Heart left ventricle (tissue), 16 donors: ENCODE measurements at places on chromosomes 2 and 18.

DNA sequence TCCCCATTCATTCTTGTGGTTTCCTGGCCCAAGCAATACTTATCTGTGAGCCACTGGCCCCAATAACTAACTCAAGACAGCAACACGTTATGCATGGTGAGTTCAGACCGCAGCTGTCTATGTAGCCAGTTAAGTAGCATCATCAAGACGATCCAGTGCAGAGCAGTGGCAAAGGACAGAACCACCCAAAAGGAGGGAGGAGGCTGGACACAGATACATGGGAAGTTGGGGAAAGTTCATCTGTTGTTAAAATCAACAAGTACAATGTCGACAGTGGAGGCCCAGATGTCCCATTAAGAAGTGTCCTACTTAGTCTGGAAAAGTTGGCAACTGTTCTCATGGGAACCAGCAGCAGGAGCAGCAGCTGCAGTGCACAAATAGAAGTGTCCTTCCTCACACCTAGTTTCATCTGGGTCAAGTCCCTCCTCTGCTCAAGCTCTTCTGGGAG is 106.9 kb upstream of the THOC1 start:
- DNase-seq, result no peak

DNA sequence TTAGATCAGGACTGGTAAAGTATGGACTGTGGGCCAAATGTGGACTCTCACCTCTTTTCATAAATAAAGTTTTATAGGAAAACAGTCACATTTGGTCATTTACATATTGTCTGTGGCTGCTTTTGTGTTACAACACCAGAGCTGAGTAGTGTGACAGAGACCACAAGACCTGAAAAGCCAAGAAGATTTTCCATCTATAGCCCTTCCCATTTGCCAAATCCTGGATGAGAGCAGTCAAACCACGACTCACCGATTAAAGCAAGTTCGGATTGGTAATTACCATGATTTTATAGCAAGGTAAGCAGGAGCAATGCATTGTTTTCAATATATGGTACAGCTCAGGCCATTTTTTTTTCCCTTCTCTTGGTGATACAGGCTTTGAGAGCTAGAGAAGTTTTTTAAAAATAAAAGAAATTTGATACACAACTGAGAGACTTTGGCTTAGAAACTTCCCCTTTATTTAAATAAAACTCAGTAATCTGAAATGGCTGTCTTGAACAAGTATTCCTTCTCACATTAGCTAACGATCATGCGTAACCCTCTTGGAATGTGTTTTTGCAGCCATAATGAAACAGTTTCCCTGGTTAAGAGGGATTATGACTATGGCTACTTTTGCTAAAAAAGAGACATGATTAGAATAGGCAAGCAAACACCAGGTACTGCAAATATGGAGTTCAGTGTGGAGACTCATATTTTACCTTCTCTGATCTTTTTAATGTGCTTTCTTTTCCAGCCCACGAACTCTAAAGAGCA is 9.5 kb upstream of the MALL start:
- no peak for DNase-seq

- peak; percentile 16 for DNase-seq
Observed at GRCh38 chr18:79599441-79599931, 80.1 kb upstream of the CTDP1 start.

DNA sequence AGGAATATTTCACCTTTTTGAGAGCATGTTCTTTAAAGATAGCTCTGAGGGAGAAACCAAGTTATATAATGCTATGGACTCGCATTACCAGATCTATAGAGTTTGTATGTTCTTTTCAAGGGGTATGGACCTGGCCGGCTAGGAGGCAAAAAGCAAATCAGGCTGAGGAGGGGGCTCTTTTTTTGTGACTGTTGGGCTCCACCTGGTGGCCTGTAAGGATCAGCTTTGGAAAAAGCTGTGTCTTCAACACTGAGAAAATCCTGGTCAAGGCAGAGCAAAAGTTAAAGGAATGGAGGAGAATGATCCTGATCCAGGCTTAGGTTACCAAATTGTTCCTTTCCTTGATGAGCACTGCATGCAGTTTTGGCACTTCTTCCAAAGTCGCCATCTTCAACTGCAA is 180.5 kb downstream of the DIS3L2 start:
- DNase-seq, result peak; percentile 25

GRCh38 chr2:138020432-138020831 is 56.2 kb downstream of the HNMT start:
- DNase-seq, result no peak

- no peak for DNase-seq
Observed at GRCh38 chr2:112718863-112719370, 1.9 kb upstream of the NT5DC4 start.

DNA sequence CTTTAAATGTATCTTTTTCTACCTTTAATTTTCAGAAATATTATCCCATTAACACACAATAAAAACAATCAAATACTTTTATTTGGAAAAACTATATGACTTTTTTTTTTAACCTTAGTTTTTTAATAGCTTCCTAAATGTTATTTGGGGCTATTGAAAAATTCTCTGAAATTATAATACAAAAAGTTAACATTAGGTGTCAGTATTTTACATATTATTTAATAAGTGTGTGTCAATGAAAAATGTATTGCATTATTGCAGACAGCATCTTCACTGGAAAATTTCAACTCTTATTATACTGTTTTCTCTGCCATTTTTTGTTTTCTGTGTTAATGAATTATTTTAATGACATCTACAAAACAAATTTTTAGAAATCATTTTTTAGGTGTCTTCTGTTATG is 51.1 kb upstream of the ARHGAP15 start:
- DNase-seq, result no peak

DNA sequence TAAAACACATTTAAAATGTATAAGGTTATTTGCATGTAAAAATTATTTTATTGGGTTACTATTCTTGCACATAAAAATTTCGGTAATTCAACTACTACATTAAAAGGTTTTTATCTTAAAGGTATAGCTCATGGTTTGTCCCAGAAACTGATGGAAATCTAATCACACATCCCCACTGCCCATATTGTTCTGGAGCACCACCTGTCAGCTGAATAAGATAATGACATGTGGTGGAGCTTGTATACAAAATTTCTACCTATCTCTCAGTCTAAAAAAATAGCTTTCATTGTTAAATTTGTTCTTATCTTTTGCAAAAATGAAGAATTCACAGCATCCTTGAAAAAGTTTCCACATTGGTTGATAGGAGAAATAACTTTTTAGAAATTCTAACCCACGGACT is 18.3 kb downstream of the ERBB4 start:
- DNase-seq, result no peak

- DNase-seq, result no peak
Observed at GRCh38 chr18:26504831-26505230, 43.5 kb downstream of the KCTD1 start.

- no peak for DNase-seq
Observed at GRCh38 chr2:125312342-125312741, 1287.3 kb downstream of the CNTNAP5 start.

- DNase-seq, result no peak
Observed at GRCh38 chr2:145530653-145531052, 1010.7 kb upstream of the ZEB2 start.

DNA sequence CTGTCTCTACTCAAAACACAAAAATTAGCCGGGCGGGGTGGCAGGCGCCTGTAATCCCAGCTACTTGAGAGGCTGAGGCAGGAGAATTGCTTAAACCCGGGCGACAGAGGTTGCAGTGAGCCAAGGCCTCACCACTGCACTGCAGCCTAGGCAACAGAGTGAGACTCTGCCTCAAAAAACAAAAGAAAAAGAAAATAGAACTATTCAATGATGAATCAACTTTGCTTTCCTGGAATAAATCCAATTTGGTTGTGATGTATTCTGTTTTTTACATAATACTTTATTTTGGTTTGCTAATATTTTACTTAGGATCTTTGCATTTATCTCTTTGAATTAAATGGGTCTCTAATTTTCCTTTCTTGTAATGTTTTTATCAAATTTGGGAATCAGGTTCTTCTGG is 86.3 kb upstream of the MBOAT2 start:
- no peak for DNase-seq

- DNase-seq, result no peak
Observed at GRCh38 chr2:66689456-66690051, 254.6 kb downstream of the MEIS1 start.

- no peak for DNase-seq
Observed at GRCh38 chr2:238646281-238646680, 201.6 kb upstream of the TWIST2 start.

- no peak for DNase-seq
Observed at GRCh38 chr2:74576211-74576862, 21.8 kb downstream of the DOK1 start.

GRCh38 chr18:40414155-40414754 is 1540.8 kb upstream of the PIK3C3 start:
- no peak for DNase-seq

GRCh38 chr2:204913854-204914464 is 368.7 kb downstream of the PARD3B start:
- no peak for DNase-seq

DNA sequence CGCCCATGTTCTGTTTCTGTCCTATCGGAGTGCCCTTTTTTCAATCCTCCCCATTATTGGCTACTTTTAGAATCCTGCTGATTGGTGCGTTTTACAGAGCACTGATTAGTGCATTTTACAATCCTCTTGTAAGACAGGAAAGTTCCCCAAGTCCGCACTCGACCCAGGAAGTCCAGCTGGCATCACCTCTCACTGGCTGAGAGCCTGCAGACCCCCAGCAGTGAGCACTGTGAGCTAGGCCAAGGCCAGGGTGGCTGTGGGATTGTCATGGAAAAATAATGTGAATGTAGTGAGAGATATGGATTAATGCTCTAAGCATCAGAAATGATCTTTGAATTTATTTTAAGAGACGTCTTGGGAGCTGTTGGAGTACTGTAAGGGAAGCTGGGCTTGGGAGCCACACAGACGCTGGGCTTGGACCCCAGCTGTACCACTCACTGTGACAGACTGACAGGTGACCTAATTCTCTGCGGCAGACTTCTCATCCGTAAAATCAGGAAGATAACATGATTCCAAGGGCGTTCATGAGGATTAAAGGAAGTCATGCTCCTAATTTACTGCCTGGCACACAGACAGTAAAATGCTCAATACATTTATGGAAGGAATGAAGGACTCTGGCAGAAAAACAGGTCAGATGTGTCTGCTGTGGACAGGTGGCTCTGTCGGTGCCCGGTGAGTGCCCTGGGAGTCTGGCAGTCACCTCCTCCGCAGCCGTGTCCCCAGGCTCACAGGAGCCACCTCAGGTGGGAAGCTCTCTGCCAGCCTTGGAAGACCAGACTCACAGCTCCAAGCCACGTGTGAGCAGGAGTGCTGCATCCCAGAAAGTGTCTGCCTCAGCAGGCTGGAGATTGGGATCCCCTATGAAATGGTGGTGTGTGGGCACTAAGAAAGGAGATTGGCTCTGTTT is 105.5 kb downstream of the FAM168B start:
- DNase-seq, result no peak

GRCh38 chr2:20430461-20431300 is 16.2 kb upstream of the RHOB start:
- no peak for DNase-seq

DNA sequence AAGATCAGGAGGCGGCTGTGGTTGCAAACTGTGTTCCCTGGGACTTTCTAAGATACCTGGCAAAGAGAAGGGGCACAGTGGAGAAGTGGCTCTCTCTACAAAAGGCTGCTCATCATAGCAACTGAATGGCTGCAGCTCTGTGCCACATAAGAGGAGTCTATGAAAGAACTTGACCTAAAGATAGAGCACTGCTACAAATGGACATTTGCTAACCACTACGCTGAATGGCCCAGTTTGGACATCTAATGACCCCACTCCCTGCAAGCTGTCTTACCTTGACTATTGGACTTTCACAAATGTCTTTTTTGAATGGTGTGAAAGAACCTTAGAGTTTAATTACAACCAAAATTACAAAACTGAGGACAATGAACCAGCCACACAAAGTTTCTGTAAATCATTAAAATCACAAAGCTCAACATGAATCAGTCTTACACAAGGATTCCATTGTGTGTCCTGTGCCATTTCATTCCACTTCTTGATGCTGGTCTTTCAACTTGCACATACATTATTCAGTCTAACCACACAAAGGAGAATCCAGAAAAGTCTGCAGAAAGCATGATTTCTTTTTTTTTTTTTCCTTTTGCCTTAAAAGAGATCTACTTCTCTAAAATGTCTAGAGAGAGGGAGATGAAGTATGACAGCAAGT is 154.0 kb downstream of the LAMA1 start:
- DNase-seq, result no peak

DNA sequence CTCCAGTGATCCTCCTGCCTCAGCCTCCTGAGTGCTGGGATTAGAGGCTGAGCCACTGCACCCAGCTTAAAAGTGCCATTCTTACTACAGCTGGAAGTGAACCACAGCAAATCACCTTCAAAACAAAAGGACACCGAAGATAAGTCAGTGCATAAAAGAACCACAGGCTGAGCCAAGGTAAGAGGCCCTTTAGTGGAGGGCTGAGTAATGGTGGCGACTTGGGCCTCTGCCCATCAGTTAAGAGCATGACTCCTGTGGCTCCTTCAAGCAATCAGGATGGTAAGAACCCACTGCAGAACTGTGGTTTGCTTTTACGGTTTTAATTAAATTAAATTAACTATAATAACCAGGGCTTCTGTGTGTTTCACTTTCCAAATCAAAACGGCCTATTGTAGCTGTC is 75.1 kb downstream of the CTAGE1 start:
- DNase-seq, result no peak

DNA sequence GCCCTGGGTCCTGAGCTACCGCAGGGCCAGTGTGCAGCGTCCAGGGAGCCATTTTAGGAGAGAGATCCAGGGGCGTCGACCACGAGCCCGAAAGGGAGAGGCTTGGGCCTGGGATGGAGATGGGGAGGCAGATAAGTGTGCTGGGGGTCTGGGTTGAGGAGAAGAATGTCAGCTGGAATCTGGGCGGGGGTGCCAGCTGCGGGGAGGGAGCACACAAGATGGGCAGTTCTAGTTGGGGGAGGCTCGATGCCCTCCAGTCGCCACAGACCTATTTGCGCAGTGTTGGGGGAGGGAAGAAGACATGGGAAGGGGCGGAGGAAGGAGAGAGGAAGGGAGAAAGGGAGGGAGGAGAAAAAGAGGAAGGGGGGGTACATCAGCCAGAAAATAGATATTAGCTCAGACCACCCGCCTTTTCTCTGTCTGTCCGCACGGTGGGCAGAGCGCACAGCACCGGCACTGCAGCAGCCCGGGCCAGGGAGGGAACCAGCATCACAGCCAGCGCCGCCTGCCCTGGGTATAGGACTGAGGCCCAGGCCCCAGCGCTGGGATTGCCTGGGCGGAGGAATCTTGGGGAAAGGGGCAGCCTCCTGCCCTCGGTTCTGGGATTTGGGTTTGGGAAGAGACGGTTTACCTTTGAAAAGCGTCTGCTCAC is 1.9 kb upstream of the HOXD11 start:
- DNase-seq, result no peak

- DNase-seq, result no peak
Observed at GRCh38 chr18:56112013-56112749, 524.2 kb upstream of the TCF4 start.

- no peak for DNase-seq
Observed at GRCh38 chr2:2663401-2664036, 332.4 kb upstream of the MYT1L start.

- DNase-seq, result peak; percentile 29
Observed at GRCh38 chr2:40760071-40760666, 308.3 kb upstream of the SLC8A1 start.

DNA sequence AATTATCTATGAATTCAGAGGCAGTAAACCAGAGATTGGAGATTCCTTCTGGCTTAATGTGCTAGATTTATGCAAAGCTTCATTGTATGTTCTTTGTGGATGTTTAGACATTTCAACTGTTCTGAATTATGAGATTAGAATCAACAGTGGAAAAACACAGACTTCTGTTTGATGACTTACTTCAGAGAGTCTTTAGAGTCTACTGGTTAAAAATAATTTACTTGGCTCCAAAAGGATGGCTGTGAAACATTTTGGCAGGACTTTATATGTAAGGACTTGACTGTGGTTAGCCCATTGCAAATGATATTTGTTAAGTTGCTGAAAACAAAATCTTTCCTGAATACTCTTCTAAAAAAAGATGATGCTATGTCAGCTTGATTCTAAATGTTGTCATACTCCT is 25.5 kb upstream of the LRRC30 start:
- no peak for DNase-seq
